Thymus (tissue), 14 donors: ENCODE measurements at places on chromosomes 5 and 9.

- no peak for DNase-seq
Observed at GRCh38 chr5:136025900-136026299, 2.9 kb upstream of the TGFBI start.

- no peak for DNase-seq
Observed at GRCh38 chr9:108786901-108787689, 68.7 kb downstream of the ACTL7B start.

- DNase-seq, result no peak
Observed at GRCh38 chr5:4661836-4662235, 478.3 kb upstream of the ADAMTS16 start.

GRCh38 chr9:89742660-89743059 is 137.8 kb downstream of the GADD45G start:
- DNase-seq, result no peak

GRCh38 chr9:116639251-116639741 is 47.8 kb upstream of the TRIM32 start:
- DNase-seq, result no peak

GRCh38 chr9:8916771-8917170 is 1117.2 kb upstream of the DMAC1 start:
- no peak for DNase-seq

DNA sequence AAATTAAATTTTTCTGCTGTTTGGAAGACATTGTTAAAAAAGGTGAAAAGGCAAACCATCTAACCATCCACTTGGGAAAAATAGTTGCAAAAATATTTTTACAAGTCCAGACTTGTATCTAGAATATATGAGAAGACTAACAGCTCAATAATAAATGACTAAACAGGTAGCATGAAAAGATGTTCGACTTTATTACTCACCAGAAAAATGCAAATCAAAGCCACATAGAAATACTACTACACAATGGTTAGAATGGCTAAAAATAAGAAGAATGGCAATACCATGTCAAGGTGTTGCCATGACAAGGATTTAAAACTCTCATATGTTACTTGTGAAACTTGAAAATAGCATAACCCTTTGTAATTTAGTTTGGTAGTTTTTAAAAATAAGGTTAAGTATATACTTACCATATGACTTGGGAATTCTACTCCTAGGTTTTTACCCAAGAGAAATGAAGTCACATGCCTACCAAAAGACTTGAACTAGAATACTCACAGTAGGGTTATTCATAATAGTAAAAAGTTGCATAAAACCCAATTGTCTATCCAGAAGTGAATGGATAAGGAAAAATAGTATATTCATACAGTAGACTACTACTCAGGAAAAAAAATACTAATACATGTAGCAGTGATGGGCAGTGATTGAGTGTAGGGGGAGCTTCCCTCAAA is 93.8 kb downstream of the VPS13A start:
- DNase-seq, result no peak

DNA sequence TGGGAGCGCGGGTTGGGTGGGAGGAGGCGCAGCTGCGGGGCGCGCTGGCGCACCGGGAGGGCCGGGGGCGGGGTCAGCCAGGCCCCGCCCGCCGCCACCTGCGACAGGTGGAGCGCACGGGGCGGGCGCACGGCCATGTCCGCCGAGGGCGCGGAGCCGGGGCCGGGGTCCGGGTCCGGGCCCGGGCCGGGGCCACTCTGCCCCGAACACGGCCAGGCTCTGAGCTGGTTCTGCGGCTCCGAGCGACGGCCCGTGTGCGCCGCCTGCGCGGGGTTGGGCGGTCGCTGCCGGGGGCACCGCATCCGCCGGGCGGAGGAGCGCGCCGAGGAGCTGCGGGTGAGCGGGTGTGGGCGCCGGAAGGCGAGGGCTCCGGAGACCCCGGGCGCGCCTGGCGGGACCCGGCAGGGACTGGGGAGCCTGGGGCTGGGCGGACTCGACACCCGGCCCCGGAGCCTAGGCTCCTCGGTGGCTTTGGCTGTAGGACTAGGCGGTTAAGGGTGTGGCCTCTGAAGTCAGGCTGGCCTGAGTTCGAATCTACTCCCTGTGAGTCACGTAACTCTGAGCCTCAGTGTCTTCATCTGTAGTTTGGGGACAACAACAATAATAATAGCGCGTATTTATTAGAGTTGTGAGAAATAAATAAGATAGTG is at the start of gene BSPRY:
BSPRY (plus strand) TSS at position 97 of the 650 bp plus-strand sequence; CDS start at position 136, 39 bp downstream.
- DNase-seq, result peak; percentile 24

GRCh38 chr5:81989204-81989603 is 17.4 kb downstream of the ATG10 start:
- no peak for DNase-seq

- DNase-seq, result no peak
Observed at GRCh38 chr5:40909264-40909663, at the start of gene C7. TSS of gene C7 (plus strand) at chr5:40909497. CDS start at chr5:40909611, 114 bp downstream.

- no peak for DNase-seq
Observed at GRCh38 chr5:134614450-134615085, 18.1 kb downstream of the SAR1B start.

GRCh38 chr9:70529833-70530232 is 115.4 kb upstream of the KLF9 start:
- DNase-seq, result no peak
